Stimulated activated CD8-positive, alpha-beta memory T cell treated with anti-CD3 and anti-CD28 coated beads, Interleukin-7, amount 100 ng/mL, for 24 hours (primary cell): ENCODE measurements at places on chromosomes 2 and 18.

- no peak for DNase-seq
Observed at GRCh38 chr2:229485857-229486256, 214.8 kb upstream of the PID1 start.

GRCh38 chr2:71544919-71545571 lies 91.7 kb downstream of the DYSF start:
- no peak for DNase-seq

GRCh38 chr18:79754022-79754761 lies 43.5 kb upstream of the KCNG2 start:
- DNase-seq: no peak

DNA sequence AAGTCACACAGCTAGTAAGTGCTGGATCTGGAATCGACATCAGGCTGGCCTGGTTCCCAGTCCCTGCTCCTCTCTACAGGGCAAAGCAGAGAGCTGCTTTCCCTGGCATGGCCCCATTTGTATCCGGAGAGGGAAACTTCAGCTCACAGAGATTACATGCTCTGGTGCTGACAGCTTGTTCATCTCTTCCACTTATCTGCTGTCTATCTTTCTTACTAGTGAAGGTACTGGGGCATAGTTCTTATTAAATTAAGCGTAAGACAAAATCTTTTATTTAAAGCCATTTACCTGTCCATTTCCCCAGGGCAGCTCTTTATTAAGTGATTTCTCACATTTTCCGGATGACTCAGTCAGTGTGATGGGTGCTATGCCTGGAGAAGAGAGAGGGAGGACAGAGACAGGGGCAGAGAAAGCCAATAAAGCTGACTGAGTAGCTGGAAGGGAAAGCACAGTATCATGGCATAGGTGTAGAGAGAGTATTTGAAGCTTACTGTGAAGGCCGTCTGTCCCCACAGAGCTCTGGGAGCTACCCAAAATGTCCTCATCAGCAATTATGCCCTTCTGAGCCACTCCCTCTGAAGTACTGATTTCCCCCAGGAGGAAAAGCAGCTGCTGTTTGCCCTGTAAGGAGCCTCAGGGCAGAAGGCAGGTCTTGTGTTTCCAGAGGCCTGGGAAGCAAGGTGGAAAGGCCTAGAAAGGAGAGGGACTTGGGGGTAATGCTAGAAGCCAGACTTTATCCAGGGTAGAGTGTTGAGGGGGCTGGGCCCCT lies 44.1 kb upstream of the EPAS1 start:
- DNase-seq: no peak

- DNase-seq: no peak
Observed at GRCh38 chr2:200378652-200379290, 72.3 kb downstream of the SPATS2L start.

- no peak for DNase-seq
Observed at GRCh38 chr2:164737612-164738081, 104.0 kb downstream of the COBLL1 start.

- DNase-seq: no peak
Observed at GRCh38 chr18:58728719-58729118, 57.5 kb downstream of the MALT1 start.

- no peak for DNase-seq
Observed at GRCh38 chr2:144946263-144946662, 426.3 kb upstream of the ZEB2 start.

DNA sequence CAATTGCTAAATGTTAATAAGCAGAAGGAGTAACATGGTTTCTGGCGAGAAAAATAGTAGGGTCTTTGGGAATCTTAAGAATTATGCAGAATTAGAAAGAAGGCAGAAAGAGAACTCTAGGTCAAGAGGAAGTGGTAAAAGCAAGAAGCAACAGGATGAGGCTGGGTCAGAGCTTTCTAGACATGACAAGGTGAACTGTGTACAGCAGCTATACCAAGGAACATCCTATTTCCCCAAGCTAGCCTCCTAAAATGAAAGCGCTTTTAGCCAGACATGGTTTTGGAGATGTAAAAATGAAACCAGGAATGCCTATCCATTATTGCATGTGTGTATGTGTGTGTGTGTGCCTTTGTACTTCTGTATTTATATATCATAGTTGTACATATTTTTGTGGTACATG lies 42.3 kb upstream of the STAT1 start:
- no peak for DNase-seq

- DNase-seq: no peak
Observed at GRCh38 chr18:46627136-46627535, 29.9 kb downstream of the LOXHD1 start.

DNA sequence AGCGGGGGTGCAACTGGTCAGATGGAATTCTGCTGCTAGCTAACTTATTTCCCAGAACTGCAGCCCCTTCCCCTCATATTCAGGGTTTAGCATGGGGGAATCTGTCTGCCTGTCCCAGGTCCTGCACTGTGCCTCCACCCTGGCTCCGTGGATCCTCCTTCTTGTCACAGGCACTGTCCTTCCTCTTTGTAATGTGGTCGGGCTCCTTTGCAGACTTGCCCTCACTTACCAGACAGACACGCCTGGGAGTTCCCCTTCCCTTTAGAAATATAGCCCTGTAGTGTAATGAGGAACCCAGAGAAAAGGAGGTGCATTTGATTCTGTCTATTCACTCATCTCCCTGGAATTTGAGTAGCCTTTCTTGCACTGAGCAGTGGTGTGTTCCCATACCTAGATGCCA lies 108.7 kb downstream of the TRIM43 start:
- no peak for DNase-seq

DNA sequence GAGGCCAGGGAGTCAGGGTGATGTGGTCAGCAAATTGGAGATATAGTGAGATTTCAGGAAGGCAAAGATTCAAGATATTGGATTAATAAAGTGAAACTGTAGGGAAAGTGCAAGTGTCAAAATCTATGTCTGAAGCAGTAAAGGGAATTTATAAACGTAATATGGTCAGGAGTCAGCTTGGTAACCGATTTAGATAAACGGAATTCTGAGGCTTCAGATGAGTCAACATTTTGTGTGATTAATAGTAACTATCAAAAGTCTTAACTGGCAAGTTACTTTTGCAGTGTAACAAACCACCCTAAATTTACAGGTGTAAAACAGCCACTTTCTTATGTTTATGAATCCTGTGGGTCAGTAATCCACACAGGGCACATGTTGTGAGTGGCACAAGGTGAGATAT lies 10.9 kb downstream of the MTX2 start:
- DNase-seq: no peak
